ENCODE measurements at places on chromosomes 2 and 18. TPM values are rescaled to one million over a fixed set of nuclear protein-coding genes. Genes with fewer than 3 reads are reported as not detected.

Gene EXOC6B
- 55.2 TPM for total RNA-seq

Gene PKP4
- total RNA-seq = 52.1 TPM

Gene ACMSD
- total RNA-seq = not detected

Gene WDSUB1
- 11.2 TPM for total RNA-seq

DNA sequence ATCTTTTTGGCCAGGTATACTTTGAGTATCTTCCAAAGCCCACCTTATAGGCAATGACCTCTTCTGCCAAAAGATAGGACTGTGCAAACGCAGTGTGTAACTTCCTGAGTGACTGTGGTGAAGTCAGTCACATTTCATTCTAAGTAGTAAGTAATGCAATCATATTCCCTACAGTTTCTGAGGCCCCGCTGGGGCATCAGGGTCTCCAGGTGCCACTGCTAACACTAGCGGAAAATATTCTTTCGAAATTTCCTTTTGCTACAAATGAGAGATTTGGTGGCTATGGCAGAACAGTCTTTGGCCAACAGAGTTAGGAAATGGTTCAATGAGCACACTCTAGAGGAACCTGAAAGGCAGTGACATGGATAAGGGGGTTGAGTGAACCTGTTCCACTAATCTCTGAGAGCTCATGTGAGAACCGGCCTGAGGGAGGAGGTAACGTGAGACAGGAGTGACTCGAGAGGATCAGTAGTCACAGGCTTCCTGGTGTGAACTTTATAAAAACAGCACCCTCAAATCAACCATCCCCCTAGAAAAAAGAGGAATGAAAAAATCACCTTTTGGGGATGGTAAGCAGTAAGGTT is 102.6 kb upstream of the LPIN2 start:
- no peak for DNase-seq

- no peak for DNase-seq
Measured at GRCh38 chr2:30707304-30707903, 99.8 kb downstream of the CAPN13 start.

GRCh38 chr2:15797231-15797938 is 143.0 kb upstream of the MYCN start:
- no peak for DNase-seq

Gene IHH
- total RNA-seq = not detected

- DNase-seq = no peak
Measured at GRCh38 chr2:24207359-24207758, 32.5 kb downstream of the FAM228A start.

DNA sequence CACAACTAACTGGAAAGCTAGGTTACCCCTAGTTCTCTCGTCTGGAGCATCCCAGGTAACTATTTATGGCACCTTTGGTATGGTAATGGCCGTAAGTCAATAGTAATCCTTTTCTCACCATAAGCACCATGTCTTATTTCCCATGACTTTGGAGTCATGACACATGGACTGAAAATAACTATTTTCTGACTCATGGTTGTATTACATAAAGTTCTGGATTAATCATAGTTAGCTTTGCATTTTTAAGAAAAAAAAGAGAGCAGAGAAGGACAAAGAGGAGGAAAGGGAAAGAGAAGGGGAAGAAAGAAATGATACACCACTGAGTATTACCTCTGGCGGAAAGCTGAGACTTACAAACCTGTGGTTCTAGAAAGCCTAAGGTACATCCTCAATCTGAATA is 99.3 kb downstream of the BIN1 start:
- DNase-seq = no peak

GRCh38 chr18:48679236-48679635 is 140.4 kb downstream of the CTIF start:
- DNase-seq = peak; percentile 35

GRCh38 chr2:64336171-64336570 is 117.8 kb upstream of the LGALSL start:
- no peak for DNase-seq

Gene MYO5B
- total RNA-seq = 12.8 TPM

DNA sequence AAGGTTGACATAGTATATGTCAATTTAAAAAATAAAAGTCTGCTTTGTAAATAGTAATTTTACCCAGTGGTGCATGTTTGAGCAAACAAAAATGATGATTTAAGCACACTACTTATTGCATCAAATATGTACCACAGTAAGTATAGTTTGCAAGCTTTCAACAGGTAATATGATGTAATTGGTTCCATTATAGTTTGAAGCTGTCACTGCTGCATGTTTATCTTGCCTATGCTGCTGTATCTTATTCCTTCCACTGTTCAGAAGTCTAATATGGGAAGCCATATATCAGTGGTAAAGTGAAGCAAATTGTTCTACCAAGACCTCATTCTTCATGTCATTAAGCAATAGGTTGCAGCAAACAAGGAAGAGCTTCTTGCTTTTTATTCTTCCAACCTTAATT is 78.6 kb upstream of the CSRNP3 start:
- no peak for DNase-seq

GRCh38 chr2:239522002-239522739 is 121.4 kb upstream of the HDAC4 start:
- DNase-seq = peak; percentile 71

DNA sequence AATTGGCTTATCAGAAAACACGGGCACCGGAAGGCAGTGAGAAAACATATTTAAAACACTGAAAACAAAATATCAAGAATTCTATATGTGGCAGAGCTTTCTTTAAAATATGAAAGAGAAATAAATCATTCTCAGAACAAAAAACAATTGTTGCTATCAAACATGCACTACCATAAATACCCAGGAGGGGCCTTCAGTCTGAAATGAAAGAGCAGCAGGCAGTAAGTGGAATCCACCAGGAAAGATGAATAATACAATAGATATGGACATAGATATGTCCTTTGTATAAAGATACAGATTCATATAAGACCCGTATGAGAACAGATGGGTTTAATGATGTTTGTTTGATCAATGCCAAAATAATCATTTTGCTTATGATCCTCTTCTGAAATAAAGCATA is 142.0 kb downstream of the TMEM18 start:
- no peak for DNase-seq

DNA sequence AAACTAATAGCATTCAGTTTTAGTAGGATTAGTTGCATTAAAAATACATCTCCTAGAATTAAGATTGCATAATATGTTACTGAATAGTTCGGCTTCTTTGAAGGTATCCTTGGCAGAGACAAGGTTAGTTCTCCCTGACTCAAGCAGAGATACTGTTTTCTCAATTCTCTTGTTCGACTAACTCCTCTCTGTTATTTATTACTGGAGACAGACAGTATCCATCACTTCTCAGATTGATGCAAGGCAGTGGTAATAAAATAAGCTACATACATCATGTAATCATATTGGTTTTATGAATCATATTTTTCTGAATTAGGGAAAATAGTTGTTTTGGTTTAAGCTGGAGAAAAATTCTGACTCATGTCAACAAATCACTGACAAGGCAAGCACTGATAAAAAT is 134.8 kb downstream of the SLC8A1 start:
- no peak for DNase-seq

GRCh38 chr2:53275743-53276142 is 491.9 kb upstream of the CHAC2 start:
- no peak for DNase-seq

Gene SCG2
- total RNA-seq = 2.4 TPM

Gene NR4A2
- total RNA-seq = 4.3 TPM

DNA sequence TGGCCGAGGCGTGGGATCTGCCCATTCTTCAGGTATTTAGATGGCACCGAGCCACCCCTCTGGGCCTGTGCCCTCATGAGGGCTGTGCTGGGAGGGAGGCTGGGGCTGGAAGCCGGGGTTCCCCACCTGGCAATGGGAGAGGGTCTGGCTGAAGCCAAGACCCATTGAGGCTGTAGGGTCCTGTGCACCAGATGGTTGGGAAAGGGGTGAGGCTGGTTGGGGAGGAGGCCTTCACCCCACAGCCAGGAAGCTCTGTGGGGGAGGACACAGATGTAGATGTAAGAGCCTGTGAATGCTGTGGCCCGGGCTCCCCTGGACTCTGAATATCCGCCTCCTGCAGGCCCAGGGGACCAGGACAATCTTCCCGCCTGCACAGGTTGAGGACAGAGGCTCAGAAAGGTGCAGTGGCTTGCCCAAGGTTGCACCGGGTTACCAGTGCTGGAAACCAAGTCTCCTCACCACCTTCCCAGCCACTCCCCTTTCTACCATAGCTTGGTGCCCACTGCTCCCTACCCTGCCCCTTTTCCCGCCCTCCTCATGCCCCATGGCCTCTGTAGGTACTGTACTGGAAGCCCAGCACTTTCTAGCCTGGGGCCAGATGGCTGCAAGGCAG is 49.7 kb downstream of the PDCL3 start:
- no peak for DNase-seq
